ENCODE measurements at places on chromosomes 5 and 9.

DNA sequence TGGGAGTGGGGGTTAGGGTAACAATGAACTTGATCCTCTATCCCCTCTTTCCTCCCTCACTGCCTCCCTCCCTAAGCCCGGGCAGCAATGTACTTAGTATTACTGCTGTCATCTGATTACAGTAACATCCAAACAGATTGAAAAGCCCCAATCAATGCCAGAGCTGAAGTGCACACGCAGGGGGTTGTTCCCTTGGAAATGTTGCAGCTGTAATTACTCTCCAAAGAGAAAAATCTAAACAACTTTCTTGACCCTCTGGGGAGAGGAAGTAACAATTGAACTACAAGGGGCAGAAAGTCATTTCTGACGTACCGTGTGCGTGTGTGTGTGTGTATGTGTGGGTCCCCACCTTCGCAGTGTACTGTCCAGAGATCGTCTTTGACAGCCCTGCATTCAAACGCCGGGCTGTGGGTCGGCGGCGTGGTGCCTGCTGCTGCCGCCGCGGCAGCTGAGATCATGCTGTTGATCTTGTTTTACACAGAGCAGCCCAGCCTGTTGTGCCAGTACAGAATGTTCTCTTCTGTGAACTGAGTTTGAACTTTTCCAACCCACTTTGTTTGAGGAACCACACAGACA is 66.0 kb upstream of the KLF9 start:
- no peak for DNase-seq
- H3K36me3 ChIP-seq, result no peaks in the 10 kb centered on the region
- no peaks in the 10 kb centered on the region for H3K4me1 ChIP-seq
- H3K27ac ChIP-seq, result no peak overlapping the region
- no peak overlapping the region for H3K4me3 ChIP-seq
- no peaks in the 10 kb centered on the region for H3K27me3 ChIP-seq

DNA sequence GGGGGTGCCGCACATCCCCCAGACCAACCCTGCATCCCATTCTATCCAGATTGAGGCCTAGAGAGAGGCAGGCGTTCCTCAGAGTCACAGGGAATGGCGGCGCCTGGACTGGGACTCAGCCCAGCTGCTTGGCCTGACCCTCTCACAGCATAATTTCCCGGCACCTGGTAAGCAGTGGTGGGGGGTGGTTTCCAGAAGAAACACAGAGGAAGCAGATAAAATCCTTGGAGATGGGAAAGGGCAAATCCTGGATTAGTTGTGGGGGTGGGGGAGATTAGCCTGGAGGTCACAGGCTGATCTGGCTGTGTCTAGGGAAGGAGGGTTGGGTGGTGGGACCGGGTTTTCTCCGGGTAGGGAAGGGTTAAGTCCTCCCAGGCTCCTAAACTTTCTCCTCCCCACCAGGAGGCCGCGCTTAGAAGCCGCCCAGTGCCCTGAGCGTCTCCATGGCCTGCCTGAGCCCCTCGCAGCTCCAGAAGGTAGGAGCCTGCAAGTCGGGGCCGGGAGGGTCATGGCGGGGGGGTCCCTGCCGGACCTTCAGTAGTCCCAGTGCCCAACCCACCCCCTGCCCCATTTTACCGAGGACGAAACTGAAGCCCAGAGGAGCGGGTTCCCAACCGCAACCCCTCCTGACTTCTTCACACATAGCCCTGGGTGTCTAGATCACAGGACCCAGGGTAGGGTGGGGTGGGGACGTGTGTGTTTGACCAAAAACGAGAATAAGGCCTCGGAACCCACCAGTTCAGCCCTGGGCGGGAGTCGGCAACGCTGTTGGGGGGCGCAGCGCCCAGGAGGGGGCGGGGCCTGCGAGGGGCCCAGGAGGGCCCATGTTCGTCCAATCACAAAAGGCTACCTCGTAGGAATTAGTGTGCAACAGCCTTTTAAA is 1.3 kb downstream of the PHYHD1 start:
- no peak overlapping the region for H3K4me3 ChIP-seq
- DNase-seq, result no peak
- H3K27ac ChIP-seq, result no peak overlapping the region
- no peaks in the 10 kb centered on the region for H3K27me3 ChIP-seq

GRCh38 chr9:68999393-69000105 is 14.4 kb downstream of the PRKACG start:
- no peak overlapping the region for H3K27ac ChIP-seq
- no peak overlapping the region for H3K4me3 ChIP-seq
- H3K27me3 ChIP-seq, result no peaks in the 10 kb centered on the region
- H3K36me3 ChIP-seq, result no peaks in the 10 kb centered on the region
- DNase-seq, result peak; percentile 82

DNA sequence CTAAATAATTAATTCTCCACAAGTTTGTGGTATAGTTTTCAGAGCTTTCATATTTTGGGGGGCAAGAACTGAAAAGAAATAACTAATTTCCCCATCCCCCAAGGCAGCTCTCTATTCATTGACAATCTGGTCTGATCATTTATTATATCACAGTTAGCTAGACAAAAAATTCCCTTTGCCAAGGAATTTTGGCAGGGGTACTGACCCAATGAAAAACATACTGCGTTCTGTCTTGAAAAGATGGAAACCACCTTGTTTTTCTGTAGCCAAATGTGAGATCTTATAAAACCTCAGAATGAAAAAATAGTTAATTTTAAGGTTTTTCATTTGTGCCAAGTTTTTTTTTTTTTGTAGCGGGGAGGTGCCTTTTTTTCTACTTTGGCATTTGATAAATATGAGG is 1008.9 kb downstream of the EFNA5 start:
- no peaks in the 10 kb centered on the region for H3K27me3 ChIP-seq
- no peaks in the 10 kb centered on the region for H3K4me1 ChIP-seq
- H3K4me3 ChIP-seq, result no peak overlapping the region
- no peak for DNase-seq
- H3K36me3 ChIP-seq, result no peaks in the 10 kb centered on the region

DNA sequence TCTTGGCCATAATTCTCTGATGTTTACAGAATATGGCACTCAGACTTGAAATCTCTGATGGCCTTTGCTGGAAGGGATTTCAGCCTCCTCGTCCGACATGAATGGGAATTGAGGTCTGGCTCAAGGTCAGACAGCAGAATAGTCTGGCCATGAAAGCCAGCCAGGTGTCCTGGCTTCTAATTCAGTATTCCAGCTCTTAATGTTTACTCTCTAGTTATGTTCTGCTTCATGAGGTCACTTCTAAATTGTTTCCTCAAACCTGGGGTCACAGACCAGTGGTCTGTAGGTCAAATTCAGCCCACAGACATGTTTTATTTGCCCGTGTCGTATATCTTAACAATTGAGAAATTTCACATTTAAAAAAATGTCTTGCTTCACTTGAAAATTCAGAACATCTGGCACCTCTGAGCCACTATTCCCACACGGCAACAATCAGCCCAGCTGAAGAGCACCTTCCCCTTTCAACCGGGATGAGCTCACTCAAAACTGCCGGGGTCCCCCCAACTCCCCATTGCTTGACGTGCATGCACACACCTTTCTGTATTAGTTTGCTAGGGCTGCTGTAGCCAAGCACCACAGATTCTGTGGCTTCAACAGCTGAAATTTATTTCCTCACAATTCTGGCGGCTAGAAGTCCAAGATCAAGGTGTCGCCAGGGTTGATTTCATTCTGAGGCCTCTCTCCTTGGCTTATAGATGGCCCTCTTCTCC is 243.5 kb downstream of the ENC1 start:
- no peaks in the 10 kb centered on the region for H3K36me3 ChIP-seq
- H3K4me1 ChIP-seq, result peaks cover 19% of the 10 kb centered on the region
- H3K4me3 ChIP-seq, result no peak overlapping the region
- no peak overlapping the region for H3K27ac ChIP-seq

DNA sequence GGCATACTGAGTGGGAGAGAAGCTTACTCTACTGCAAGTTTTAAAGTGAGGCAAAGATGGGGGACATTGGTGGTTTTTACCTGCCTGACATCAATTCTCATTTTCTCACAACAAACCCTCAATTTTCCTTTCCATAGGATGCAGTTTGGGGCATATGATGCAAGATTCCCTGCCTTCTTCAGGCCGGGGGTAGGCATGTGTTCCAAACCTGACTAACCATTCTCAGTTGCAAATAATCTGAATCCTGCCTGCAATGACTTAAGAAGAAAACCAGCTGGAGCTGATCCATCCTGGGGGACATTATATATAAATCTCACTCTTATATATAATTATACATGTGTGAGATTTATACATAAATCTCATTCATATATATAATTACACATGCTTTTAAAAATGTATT is 223.6 kb upstream of the EFNA5 start:
- no peaks in the 10 kb centered on the region for H3K4me1 ChIP-seq
- H3K36me3 ChIP-seq, result no peaks in the 10 kb centered on the region
- no peaks in the 10 kb centered on the region for H3K27me3 ChIP-seq
- no peak for DNase-seq
- no peak overlapping the region for H3K27ac ChIP-seq

GRCh38 chr9:88498880-88499279 is 36.1 kb upstream of the NXNL2 start:
- H3K4me1 ChIP-seq, result no peaks in the 10 kb centered on the region
- H3K36me3 ChIP-seq, result no peaks in the 10 kb centered on the region

GRCh38 chr5:1783216-1783554 is 16.5 kb downstream of the MRPL36 start:
- H3K27ac ChIP-seq, result no peak overlapping the region
- no peak for DNase-seq
- no peaks in the 10 kb centered on the region for H3K27me3 ChIP-seq
- H3K36me3 ChIP-seq, result no peaks in the 10 kb centered on the region

DNA sequence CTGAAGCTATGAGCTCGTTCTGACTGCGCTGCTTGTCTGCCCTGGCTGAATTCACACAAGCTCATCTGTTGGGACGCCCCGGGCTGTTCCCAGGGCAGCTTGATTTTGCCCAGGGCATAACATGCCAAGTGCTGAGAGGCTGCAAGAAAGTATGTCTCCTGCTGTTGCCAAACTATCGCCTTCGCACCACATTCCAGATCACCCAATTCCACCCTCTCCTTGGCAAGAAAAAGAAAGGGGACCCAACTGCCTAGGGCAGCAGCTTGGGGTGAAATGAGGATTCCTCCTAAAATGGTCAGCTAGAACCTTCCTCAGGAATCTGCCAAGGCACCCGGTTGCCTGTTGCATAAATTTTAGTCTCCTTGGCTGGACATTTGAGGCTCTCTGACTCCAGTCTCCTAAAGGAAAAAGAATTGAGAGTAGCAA is 21.2 kb downstream of the COL15A1 start:
- H3K27me3 ChIP-seq, result no peaks in the 10 kb centered on the region
- no peaks in the 10 kb centered on the region for H3K4me1 ChIP-seq
- H3K4me3 ChIP-seq, result no peak overlapping the region
- H3K36me3 ChIP-seq, result no peaks in the 10 kb centered on the region

DNA sequence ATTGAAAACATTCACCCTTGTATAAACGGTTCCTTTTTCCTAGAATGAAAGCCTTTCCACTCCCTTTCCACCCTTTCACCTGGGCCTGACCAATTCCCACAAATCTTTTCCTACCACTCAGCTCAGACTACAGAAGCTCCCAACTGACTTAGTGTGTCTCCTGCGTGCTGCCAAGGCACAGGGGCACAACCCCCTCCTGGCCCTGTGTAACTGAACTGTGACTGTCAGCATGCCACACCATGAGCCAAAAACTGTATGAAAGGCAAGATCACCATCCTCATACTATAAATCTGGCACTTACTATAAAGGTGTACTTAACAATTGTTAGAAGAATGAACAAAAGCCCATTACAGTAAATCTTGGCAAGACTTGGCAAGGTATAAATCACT is 11.5 kb downstream of the NOL8 start:
- peaks cover 9% of the 10 kb centered on the region for H3K36me3 ChIP-seq
- H3K27me3 ChIP-seq, result no peaks in the 10 kb centered on the region
- H3K4me1 ChIP-seq, result peaks cover 25% of the 10 kb centered on the region
- no peak overlapping the region for H3K4me3 ChIP-seq
- DNase-seq, result no peak
- no peak overlapping the region for H3K27ac ChIP-seq

GRCh38 chr9:133787754-133788025 is 49.5 kb upstream of the SARDH start:
- no peaks in the 10 kb centered on the region for H3K4me1 ChIP-seq
- no peak overlapping the region for H3K27ac ChIP-seq
- no peaks in the 10 kb centered on the region for H3K36me3 ChIP-seq

- no peak overlapping the region for H3K27ac ChIP-seq
- H3K4me3 ChIP-seq, result no peak overlapping the region
- no peak for DNase-seq
- no peaks in the 10 kb centered on the region for H3K4me1 ChIP-seq
Measured at GRCh38 chr5:124504081-124504916, 242.1 kb downstream of the ZNF608 start.

DNA sequence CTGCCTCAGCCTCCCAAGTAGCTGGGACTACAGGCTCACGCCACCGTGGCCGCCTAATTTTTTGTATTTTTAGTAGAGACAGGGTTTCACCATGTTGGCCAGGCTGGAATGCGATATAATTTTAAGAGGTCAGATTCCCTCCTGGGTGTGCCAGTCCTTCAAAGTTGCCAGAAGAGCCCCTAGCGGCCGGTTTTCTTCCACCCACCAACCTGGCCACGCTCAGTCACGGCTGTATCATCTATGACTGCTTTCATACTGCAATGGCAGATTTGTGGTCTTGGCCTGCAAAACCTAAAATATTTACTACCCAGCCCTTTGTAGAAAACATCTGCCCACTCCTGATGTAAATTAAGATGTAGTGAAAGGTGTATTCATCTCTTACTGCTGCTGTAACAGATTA is 117.5 kb upstream of the BASP1 start:
- no peak overlapping the region for H3K27ac ChIP-seq
- H3K27me3 ChIP-seq, result no peaks in the 10 kb centered on the region
- no peaks in the 10 kb centered on the region for H3K4me1 ChIP-seq

GRCh38 chr5:83492331-83492730 is 20.8 kb downstream of the VCAN start:
- DNase-seq, result no peak
- no peaks in the 10 kb centered on the region for H3K27me3 ChIP-seq
- no peak overlapping the region for H3K4me3 ChIP-seq
- H3K36me3 ChIP-seq, result no peaks in the 10 kb centered on the region
- peaks cover 16% of the 10 kb centered on the region for H3K4me1 ChIP-seq

- H3K36me3 ChIP-seq, result no peaks in the 10 kb centered on the region
- H3K4me1 ChIP-seq, result peaks cover 45% of the 10 kb centered on the region
- no peak for DNase-seq
Measured at GRCh38 chr9:127064335-127064734, 58.1 kb downstream of the ANGPTL2 start.

GRCh38 chr5:152106571-152106970 is 181.9 kb upstream of the GLRA1 start:
- H3K27me3 ChIP-seq, result no peaks in the 10 kb centered on the region
- H3K4me1 ChIP-seq, result no peaks in the 10 kb centered on the region
- H3K4me3 ChIP-seq, result no peak overlapping the region
- DNase-seq, result no peak
- H3K36me3 ChIP-seq, result no peaks in the 10 kb centered on the region

DNA sequence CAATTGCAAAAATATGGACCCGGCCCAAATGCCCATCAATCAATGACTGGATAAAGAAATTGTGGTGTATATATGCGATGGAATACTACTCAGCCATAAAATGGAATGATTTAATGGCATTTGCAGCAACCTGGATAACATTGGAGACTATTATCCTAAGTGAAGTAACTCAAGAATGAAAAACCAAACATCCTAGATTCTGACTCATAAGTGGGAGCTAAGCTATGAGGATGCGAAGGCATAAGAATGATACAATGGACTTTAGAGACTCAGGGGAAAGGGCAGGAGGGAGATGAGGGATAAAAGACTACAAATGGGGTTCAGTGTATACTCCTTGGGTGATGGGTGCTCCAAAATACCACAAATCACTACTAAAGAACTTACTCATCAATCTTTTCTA is 247.6 kb upstream of the FBXL7 start:
- H3K27ac ChIP-seq, result no peak overlapping the region
- H3K27me3 ChIP-seq, result no peaks in the 10 kb centered on the region
- H3K36me3 ChIP-seq, result no peaks in the 10 kb centered on the region
- no peak overlapping the region for H3K4me3 ChIP-seq

All from MM.1S (cell line).